ENCODE measurements at places on chromosomes 16 and 17. TPM values are rescaled to one million over a fixed set of nuclear protein-coding genes. Genes with fewer than 3 reads are reported as not detected.
A peak's percentile ranks its signal among the peaks of the same experiment; 100 is the strongest.

DNA sequence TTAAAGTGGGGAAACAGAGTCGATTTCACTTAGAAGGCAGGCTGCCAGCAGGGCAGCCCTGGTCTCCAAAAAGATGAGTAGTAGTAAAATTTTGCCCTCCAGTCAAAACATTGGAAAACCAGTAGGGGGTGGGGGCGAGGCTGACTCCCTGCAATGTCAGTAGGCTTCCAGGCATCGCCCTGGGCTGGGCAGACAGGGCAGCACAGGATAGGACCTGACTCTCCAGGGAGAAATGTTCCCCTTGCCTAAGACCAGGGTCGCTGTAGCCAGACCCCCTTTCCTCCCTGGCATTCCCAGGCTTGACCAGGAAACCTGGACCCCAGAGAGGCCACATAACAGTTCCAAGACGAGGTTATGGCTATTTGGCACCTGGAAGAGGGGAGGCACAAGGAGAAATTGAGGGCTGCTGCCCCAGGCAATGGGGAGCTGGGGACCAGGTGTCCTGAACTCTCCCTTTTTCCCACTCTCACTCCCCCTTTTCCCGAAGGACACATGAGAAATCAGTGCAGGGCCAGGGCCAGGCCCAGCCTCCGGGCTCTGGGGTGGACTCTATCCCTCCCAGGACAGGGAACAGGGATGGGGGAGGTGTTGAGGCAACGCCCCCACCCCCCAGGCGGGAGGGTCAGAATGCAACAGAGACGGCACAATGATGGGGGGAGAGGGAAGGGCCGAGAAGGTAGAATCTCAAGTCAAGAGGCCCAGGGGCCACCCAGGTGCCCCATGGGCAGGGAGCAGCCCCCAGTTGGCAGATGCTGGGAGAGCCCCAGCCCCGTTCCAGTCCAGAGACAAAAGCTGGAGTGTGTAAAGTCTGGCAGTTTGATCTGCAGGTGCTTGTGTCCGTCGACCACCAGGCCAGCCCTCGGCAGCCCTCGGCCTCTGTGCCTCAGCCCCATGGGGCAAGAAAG lies 4.5 kb upstream of the SAMD14 start:
- no peak overlapping the region for H3K4me3 ChIP-seq
- no peak overlapping the region for H3K27ac ChIP-seq
- H3K36me3 ChIP-seq, result peaks cover 15% of the 10 kb centered on the region
- DNase-seq, result no peak

- H3K4me3 ChIP-seq, result no peak overlapping the region
- no peaks in the 10 kb centered on the region for H3K27me3 ChIP-seq
- H3K36me3 ChIP-seq, result peaks cover 3% of the 10 kb centered on the region
- H3K27ac ChIP-seq, result no peak overlapping the region
- DNase-seq, result peak; percentile 55
- peaks cover 5% of the 10 kb centered on the region for H3K4me1 ChIP-seq
Measured at GRCh38 chr17:82963104-82963950, 116.1 kb upstream of the METRNL start.

C16orf95 gene
- polyA plus RNA-seq, result 7.7 TPM

KRT16 gene
- polyA plus RNA-seq, result not detected

- H3K27ac ChIP-seq, result no peak overlapping the region
- H3K27me3 ChIP-seq, result no peaks in the 10 kb centered on the region
- DNase-seq, result no peak
- H3K36me3 ChIP-seq, result peaks cover 23% of the 10 kb centered on the region
- H3K4me1 ChIP-seq, result peaks cover 73% of the 10 kb centered on the region
- H3K4me3 ChIP-seq, result no peak overlapping the region
Measured at GRCh38 chr17:30405161-30405560, 26.4 kb downstream of the CPD start.

DNA sequence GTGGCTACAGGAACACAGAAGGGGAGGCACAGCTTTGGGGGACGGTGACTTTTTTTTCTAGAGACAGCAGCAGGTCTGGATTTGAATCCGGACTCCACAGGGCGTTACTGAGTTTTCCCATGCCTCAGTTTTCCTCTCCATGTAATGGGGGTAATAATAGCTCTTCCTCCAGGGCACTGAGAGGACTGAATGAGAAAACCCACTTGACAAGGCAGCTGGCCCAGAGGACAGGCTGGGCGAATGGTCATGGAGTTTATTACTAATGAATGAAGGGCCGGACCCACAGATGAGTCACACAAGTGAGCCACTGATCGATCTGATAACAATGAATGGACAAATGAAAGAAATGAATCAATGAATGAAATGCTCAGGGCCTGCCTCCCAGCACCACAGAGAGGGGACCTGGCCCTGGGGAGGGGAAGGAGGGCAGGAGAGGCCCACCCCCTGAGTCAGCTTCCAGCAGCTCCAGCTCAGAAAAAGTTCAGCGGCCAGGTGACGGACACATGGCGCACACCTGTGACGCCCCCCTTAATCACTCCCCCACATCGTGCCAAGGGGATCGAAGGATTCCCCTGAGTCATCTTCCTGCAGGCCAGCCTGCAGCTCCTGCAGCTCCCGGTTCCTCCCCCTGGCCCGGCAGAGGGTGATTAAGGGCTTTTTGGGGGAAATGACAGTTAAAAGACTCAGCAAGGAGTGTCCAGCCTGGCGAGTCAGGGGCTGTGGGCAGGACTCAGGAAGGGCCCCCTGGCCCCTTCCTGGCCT lies 54.3 kb downstream of the SOCS1 start:
- H3K4me3 ChIP-seq, result no peak overlapping the region
- peaks cover 7% of the 10 kb centered on the region for H3K27me3 ChIP-seq
- no peak for DNase-seq
- H3K4me1 ChIP-seq, result peaks cover 11% of the 10 kb centered on the region
- H3K27ac ChIP-seq, result no peak overlapping the region
- H3K36me3 ChIP-seq, result no peaks in the 10 kb centered on the region

OR3A3 gene
- polyA plus RNA-seq, result not detected

FASN gene
- polyA plus RNA-seq, result 0.10 TPM

ABCA8 gene
- not detected for polyA plus RNA-seq

MT4 gene
- polyA plus RNA-seq, result not detected

CSH1 gene
- polyA plus RNA-seq, result not detected

- peak overlapping the region; percentile 74 for H3K4me3 ChIP-seq
- H3K36me3 ChIP-seq, result no peaks in the 10 kb centered on the region
- H3K27me3 ChIP-seq, result peaks cover 3% of the 10 kb centered on the region
- H3K4me1 ChIP-seq, result peaks cover 50% of the 10 kb centered on the region
- H3K27ac ChIP-seq, result peak overlapping the region; percentile 42
- no peak for DNase-seq
Measured at GRCh38 chr16:88686062-88686438, 257 bp downstream of the SNAI3 start.

DNA sequence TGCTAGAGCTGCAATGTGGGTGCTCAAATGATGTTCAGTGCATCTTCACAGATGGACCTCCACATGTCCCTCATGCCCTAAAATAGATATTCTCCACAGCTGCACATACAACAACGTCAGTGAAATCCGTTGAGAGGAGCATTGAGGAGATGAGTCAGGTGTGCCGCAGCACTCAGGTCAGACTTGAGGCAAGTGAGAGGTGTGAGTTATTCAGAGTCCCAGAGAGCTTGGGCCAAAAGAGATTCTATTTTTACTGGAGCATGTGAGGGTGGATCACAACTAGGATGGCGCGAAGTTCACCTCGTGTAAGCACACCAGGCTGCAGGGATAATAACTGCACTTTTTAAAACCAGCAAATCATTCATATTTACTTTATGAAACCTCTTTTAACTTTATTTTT lies 645.3 kb downstream of the MAF start:
- H3K27ac ChIP-seq, result no peak overlapping the region
- H3K36me3 ChIP-seq, result no peaks in the 10 kb centered on the region
- H3K4me1 ChIP-seq, result no peaks in the 10 kb centered on the region
- no peaks in the 10 kb centered on the region for H3K27me3 ChIP-seq
- DNase-seq, result no peak
- no peak overlapping the region for H3K4me3 ChIP-seq

DNA sequence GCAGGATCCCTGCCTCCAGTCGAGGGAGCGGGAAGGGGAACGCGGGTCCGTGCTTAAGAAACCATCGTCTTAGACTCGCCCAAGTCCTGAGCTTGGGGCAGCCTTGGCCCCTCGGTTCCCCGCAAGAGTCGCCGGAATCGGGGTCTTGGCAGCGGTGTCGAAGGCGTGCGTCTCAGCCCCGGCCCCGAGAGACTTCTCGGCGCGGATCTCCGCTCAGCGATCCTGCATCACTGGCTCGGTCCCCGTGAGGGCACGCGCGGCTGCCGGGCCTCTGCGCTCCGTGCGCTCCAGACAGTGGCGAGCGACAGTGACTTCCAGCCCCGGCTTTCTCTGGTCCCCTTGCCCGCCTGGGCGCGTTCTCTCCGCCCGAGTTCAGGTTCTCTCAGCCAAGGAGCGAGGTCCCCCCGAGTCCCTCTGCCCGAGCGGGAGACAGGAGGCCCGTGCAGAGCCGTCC lies 380 bp downstream of the HS3ST3A1 start:
- H3K36me3 ChIP-seq, result no peaks in the 10 kb centered on the region
- peaks cover 16% of the 10 kb centered on the region for H3K27me3 ChIP-seq
- H3K4me3 ChIP-seq, result no peak overlapping the region
- H3K27ac ChIP-seq, result no peak overlapping the region
- peaks cover 7% of the 10 kb centered on the region for H3K4me1 ChIP-seq

GRCh38 chr16:81385031-81385756 lies 59.4 kb upstream of the CMIP start:
- peaks cover 1% of the 10 kb centered on the region for H3K27me3 ChIP-seq
- peaks cover 6% of the 10 kb centered on the region for H3K36me3 ChIP-seq
- no peak for DNase-seq
- H3K27ac ChIP-seq, result no peak overlapping the region
- no peak overlapping the region for H3K4me3 ChIP-seq

DNA sequence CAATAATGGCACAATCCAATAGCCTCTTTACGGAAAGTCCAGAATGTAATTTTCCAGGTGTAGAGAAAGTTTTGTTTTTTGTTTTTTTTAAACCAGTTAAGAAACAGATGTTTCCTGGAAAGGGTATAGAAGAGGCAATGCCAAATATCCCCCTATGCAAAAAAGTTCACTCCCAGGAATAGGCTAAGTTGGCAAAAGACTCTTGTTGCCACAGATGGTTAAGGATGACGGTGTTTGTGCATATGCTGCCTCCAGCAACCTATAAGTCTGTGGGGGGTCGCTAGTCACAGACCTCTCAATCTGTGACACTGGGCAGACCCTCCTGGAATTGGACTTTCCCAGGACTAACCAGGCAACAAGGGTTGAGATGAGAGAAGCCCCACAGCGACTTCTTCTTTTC lies 20.9 kb upstream of the HP start:
- peaks cover 11% of the 10 kb centered on the region for H3K36me3 ChIP-seq
- H3K27me3 ChIP-seq, result no peaks in the 10 kb centered on the region
- no peaks in the 10 kb centered on the region for H3K4me1 ChIP-seq
- DNase-seq, result no peak
- H3K4me3 ChIP-seq, result no peak overlapping the region

DNA sequence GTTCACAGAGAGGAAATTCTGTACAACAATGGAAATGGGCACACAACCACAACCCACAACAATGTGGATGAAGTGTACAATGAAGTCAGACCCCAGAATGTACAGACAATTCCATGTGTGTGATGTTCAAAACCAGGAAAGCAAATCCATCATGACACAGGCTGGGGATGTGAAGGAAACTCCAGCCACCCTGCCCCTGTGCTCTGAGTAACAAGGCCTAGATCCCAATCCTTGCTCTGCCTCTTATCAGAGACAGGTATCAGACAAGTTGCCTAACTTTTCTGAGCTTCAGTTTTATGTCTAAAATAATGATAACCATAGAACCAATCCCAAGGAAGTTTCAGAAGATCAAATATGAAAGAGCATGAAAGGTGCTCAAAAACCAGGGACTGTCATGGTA lies 1.8 kb upstream of the C16orf95 start:
- H3K4me1 ChIP-seq, result peaks cover 19% of the 10 kb centered on the region
- H3K36me3 ChIP-seq, result no peaks in the 10 kb centered on the region
- H3K27me3 ChIP-seq, result peaks cover 14% of the 10 kb centered on the region
- peak overlapping the region; percentile 89 for H3K27ac ChIP-seq
- DNase-seq, result no peak
- H3K4me3 ChIP-seq, result peak overlapping the region; percentile 97

DNA sequence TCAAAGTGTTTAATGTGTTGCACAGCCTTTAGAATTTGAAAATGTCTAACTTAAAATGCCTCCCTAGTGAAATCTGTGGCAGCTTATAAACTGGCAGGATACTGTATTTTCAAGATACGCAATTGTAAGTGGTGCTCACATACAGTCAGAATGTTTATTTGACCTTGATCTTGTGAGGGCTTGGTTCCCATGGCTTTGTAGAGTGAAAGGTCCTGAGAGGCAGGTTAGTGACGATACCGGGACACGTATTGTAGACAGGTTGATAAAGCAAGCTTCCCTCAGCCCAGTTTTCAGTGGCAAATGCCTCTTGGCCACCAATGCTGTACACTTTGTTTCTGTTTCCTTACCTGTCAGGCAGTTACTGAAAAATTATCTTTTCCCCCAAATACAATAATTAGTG lies 426.6 kb downstream of the MAF start:
- peaks cover 2% of the 10 kb centered on the region for H3K27me3 ChIP-seq
- H3K4me3 ChIP-seq, result no peak overlapping the region
- H3K36me3 ChIP-seq, result no peaks in the 10 kb centered on the region
- no peak overlapping the region for H3K27ac ChIP-seq
- DNase-seq, result no peak
- H3K4me1 ChIP-seq, result peaks cover 59% of the 10 kb centered on the region

- peaks cover 34% of the 10 kb centered on the region for H3K4me1 ChIP-seq
- no peaks in the 10 kb centered on the region for H3K36me3 ChIP-seq
- no peaks in the 10 kb centered on the region for H3K27me3 ChIP-seq
- peak within 1 kb of the TSS; percentile 95 for H3K4me3 ChIP-seq
- no peak for DNase-seq
- H3K27ac ChIP-seq, result no peak within 1 kb of the TSS
Measured at GRCh38 chr17:42184713-42185620, at the start of gene HCRT. Gene HCRT (minus strand): TSS chr17:42185452. CDS start chr17:42185365, 87 bp downstream.

DNA sequence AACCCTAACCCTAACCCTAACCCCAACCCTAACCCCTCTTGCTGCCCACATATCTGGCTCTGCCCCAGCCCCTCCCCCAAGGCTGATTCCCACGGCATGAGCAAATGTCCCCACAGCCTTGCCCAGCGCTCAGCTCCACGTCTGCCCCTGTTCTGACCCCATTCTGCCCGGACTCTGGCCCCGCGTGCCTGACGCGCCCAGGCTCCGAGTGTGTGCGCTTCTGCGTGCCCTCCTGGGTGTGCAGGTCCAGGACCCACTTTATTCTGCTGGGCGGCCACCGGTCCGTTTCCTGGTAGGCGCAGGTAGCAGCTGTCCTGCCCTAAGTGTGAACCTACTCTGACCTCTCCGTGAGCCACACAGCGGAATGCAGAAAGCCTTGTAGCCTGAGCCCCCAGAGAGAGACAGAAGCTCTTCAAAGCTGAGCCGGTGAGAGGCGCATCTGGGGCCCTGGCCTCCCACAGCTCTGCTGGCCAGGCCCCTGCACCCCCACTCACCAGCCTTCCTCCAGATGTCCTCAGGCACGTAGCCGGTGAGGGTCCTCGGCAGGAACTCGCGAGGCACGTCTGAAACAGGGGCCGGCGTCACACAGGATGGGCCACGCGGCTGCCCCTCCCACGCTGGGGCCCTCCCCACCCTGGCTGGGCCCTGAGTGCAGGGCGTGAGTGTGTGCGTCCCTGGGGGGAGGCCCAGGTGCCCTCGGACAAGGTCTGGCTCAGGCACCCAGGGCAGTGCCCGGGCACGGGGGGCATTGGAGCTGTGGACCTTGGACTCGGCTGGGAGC lies 14.0 kb upstream of the PABPN1L start:
- no peaks in the 10 kb centered on the region for H3K36me3 ChIP-seq
- no peak for DNase-seq
- H3K4me1 ChIP-seq, result peaks cover 3% of the 10 kb centered on the region
- no peaks in the 10 kb centered on the region for H3K27me3 ChIP-seq
- H3K27ac ChIP-seq, result no peak overlapping the region
